ENCODE measurements at places on chromosomes 12 and 14.

- no peak for DNase-seq
Measured at GRCh38 chr12:123532019-123532418, 1.5 kb downstream of the RILPL1 start.

DNA sequence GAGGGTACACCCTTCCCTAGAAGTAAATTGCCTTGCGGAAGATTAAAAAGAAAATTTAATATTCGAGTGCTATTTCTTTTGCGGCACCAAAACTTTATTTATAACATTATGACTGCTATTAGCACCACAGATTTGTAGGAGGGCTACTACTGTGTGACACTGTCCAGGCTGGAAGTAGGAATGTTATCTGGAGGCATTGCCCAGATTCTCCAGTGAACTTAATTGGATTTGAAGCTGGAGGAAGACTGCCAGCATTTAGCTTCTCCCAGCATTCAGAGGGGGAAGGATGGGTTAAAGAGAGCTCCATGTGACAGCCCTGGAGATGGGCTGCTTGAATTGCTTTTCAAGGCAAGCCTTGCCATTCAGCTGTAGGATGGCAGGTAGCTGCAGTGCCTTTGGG, 107.0 kb upstream of the RBM19 start:
- no peak for DNase-seq

- no peak for DNase-seq
Measured at GRCh38 chr12:132478433-132478803, 11.5 kb upstream of the FBRSL1 start.

DNA sequence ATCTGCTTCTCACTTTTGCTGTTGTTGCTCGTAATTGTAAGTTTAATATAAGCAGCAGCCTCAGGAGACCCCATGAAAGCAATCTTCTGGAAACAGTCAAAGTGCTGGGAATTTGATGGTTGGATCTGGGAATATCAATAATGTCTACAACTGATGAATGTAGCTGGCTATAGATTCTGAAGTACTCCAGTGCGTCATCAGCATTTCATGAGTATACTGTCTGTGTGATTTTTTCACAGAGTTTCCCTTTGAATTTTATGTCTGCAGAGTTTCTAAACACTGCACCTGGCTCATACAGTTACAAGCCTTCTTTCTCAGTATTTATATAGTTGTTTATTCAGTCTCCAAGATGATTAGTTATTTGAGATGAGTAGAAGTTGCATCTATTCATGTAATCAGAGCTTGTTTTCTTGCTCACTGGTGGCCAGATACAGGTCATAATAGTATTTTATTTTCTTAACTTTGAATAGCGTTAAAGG, 222.3 kb downstream of the RAD51B start:
- DNase-seq, result no peak

DNA sequence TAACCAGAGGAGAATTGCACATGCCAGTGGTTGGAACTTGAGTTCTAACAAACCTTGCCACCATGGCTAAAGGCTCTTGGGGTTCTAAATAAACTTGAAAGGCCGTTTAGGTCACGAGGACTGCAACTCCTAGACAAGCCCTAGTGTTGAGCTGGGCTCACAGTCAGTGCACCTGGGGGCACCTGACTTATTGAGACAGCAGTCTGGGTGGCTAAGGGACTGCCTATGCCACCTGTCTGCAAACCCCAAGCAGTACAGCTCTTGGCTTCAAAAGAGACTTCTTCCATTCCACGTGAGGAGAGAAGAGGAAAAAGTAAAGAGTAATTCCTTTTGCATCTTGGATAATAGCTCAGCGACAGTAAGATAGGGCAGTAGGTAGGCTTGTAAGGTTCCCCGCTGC, 765.6 kb upstream of the FOXG1 start:
- DNase-seq, result no peak

DNA sequence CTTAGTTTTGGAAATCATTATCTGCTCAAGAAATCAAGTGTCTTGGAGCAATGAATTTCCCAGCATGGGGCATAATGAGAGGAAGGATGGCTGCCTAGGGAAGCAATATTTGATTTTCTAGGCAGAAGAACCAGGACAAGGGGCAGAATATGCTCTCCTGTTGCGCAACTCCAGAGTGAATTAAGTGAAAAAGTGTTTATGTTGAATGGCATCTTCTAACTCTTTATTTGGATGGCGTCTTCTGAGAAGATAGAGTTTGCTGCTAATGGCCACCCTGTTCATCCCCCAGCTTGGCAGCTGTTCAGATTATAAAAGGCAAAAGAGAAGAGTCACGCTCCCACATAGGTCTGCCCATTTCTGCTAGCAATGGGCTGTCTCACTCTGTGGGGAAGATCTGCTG, 1278.1 kb downstream of the AACS start:
- no peak for DNase-seq

DNA sequence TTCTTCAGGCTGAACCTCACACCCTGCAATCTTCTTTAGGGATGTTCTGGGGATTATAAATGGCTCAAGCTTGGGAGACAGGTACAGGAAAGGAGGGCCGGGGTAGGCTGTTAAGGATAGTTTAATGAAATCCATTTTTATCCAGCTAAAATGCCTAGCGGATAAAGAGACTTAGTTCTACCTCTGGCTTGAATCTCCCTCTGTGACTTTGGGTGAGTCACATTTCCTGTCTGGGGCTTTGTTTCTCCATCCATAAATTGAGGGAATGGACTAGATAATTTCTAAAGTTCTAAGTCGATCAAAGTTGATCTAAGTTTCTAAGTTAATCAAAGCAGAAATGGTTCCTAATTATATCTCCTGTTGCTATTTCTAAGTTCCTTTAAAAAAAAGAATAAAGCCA, 319.6 kb upstream of the E2F7 start:
- DNase-seq, result no peak

DNA sequence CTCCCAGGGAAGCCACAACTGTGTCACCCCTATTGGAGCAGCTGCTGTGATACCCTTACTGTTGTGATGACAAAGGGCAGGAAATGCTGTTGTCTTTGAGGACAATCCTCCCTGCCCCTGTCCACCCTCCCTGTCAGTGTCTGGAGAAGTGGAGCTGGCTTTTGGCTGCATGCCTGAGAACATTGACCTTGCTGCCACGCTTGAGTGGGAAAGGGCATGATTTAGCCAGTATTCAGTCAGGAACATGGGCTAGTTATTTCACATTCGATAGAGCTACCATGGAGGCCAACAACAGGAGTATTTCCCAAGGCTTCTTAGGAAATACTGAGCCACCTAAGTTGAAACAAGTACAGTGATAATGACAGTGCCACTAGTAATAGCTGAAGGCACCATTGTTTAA, 59.4 kb downstream of the MYRFL start:
- no peak for DNase-seq

- no peak for DNase-seq
Measured at GRCh38 chr14:103909531-103910261, 18.6 kb upstream of the TDRD9 start.

- no peak for DNase-seq
Measured at GRCh38 chr12:108234158-108234557, 105.0 kb downstream of the CMKLR1 start.

DNA sequence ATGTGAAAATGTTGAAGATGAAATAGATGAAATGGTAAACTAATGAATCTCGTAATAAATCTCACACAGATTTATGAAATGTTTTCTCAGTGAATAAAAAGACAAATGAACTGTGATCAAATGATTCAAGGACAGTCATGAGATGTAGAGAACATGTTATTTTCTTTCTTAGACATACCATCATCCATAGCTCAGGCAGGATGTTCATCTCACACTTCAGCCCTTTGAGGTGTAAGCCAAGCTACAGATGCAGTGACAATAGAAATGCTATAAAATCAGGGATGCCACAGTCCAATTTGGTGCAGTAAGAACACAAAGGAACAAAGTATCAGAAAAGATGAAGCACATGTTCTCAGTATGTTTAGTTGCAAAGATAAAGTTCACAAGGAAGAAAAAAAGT, 242.7 kb upstream of the KRR1 start:
- no peak for DNase-seq

DNA sequence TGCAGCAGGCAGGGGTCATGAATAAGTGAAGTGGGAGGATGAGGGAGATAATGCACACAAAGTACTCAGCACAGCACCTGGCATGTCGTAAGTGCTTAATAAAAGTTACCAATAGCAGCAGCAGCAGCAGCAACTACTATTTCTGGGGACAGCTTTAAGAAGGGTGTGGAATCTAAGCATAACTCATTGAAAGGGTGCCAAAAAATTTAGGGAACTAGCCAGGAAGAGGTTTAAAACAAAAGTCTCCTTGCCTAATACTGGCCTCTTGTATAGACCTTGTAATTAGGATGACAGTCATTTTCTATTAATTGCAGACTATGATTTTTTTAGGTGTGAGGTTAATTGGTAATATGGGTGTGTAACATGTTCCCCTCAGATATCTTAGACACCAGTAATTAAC, 179.9 kb downstream of the PTPN11 start:
- DNase-seq, result no peak

DNA sequence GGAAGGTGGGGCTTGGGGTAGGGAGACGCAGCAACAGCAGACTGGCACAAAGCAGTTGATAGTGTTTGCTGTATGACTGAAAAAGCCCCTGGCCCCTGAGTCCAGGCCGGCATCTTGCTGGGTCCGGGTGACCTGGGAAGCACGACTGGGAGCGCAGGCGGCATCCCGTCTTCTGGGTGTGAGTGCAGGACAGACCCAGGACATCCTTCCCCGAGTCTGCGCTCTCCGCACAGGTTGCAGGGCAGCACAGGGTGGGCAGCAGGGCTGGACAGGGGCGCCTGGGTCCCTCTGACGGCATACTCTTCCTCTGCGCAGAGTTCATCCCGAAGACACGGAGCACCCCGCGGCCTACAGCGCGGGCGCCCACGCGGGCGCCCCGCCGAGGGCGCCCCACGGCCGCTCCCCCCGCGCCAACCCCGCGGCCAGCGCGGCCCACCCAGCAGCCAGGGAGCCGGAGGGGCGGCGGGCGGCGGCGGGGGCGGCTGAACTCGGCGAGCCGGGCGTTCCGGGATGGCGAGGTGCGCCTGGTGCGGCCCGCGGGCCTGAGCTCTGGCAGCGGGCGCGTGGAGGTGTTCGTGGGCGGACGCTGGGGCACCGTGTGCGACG, 9.2 kb upstream of the CYP46A1 start:
- no peak for DNase-seq

GRCh38 chr14:68693926-68694325, 98.9 kb downstream of the ZFP36L1 start:
- DNase-seq, result no peak
